NCI-H2029 treated with DMSO at 0.1 percent for 48 hours (cell line): ENCODE measurements at places on chromosomes 3 and 15.

- DNase-seq: no peak
Measured at GRCh38 chr15:78537266-78537905, 2.9 kb upstream of the PSMA4 start.

- no peak for DNase-seq
Measured at GRCh38 chr3:100532411-100532810, 40.0 kb downstream of the TMEM45A start.

DNA sequence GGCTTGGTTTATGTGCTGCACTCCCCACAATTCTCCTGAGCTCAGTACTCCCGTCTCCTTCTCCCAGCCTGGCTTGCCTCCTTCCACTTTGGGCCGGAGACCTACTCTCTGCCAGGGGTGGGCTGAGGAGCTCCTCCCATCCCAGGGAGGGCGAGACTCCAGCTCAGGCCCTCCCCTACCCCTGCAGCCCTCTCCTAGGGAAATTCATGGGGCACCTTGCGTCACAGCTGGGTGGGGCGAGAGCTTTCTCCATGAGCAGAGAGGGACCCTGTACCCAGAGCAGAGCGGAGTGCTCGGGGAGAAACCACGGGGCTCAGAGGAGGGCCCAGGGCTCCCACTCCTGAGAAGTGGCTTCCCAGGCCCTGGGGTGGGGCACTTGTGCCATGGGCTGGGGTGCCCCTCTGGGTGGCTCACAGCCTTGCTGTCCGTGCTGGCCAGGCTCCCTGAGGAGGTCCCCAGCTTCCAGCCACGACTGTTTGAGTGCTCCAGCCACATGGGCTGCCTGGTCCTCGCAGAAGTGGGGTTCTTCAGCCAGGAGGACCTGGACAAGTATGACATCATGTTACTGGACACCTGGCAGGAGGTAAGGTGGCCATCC is 13.3 kb downstream of the VILL start:
- DNase-seq: no peak

GRCh38 chr15:64354688-64355344 is 1.2 kb downstream of the CSNK1G1 start:
- no peak for DNase-seq

DNA sequence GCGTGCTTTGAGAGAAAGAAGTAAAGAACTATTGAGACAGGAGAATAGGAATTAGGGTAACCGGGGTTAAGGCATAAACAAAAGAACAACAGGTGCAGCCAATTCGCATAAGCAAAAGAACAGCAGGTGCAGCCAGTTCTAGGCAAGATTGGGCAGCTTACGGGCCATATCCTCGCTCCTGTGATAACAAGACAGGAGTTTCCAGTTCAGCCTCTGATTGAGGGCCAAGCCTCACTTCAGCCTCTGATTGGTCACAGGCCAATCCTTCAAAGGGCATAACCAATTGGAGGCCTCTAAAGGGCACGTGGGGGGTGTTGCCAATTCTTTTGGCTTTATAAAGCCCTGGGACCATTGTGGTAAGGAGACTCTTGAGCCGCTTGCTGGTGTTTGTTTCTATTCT is 143.5 kb downstream of the GADL1 start:
- DNase-seq: no peak

DNA sequence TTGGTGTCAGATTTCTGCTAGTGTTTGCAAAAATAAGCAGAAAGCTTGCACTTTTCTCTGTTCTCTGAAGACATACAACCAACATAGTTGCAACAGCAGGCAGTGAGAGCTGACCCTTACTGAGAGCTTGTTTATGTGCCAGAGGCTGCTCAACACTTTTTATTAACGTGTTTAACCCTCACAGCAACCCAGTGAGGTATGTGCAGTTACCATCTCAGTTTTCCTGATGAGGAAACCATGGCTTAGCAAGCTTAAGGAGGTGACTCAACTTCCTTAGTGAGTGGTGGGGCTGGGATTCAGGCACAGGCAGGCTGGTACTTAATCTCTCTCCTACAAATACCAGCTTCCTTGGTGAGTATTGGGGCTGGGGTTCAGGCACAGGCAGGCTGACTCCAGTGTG is 158.1 kb upstream of the CTDSPL start:
- DNase-seq: no peak

DNA sequence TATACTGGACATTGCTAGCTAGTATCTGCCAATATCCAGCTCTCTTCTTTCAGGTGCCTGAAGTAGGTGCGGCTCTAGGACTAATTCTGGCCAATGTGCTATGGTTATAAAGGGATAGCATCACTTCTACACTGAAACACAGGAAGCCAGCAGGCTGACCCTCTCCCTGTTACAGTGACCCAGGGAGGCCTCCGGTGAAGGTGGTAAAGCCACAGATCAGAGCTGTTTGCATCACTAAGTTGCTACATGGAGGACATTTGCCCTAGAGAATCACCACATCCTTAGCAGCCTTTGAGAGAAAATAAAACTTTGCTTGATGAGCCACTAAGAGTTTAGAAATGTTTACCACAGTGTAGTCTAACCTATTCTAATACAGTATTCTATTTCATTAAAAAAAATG is 161.4 kb downstream of the CHST2 start:
- no peak for DNase-seq

DNA sequence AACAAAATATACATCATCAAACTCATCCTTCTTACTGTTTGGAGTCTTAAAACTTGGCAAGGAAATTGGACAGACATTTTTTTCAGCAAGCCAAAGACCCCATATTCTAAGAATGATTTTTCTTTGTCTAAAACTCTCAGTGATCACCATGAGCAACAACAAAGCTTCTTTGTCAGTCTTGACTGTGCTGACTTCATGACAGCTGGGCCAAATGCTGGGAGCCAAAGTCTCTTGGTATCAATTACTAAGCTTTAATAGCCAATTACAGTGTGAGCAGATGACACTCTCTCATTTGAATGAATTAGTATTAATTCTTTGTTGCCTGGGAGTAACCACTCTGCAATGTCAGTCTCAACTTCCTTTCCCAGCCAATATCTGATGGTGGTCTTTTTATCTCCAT is 48.1 kb upstream of the GK5 start:
- DNase-seq: no peak
